Left renal cortex interstitium (tissue), 4 donors: ENCODE measurements at places on chromosomes 11 and 22. TPM values are rescaled to one million over a fixed set of nuclear protein-coding genes. Genes with fewer than 3 reads are reported as not detected.

DNA sequence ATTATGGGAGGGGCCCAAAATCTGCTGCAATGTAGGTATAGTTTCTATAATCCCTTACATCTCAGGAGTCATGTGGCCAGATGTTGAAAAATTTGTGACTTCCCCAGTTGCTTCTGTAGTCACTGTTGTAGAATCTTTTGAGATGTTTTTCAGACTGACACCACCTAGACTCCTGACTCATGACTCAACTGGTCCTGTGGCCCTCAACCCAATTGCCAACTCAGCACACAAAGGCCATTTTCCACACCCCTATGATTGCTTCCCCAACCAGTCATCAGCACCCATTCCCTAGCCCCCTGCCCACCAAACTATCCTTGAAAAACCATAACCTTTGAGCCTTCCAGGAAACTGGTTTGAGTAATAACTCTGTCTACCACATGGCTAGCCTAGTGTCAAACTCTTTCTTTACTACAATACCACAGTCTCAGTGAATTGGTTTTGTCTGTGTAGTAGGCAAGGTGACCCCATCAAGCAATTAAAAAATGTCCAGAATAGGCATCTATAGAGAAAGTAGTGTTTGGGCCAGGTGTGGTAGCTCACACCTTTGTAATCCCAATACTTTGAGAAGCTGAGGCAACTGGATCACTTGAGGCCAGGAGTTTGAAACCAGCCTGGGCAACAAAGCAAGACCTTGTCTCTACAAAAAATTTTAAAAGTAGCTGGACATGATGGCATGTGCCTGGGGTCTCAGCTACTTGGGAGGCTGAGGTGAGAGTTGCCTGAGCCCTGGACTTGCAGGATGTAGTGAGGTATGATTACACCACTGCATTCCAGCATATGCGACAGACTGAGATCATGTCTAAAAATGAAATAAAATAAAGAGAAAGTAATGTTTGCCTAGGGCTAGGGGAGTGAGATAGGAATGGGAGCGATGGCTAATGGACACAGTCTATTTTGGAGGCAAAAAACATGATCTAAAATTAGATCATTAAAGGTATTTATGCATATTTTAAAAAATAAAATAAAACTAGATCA is 24.1 kb upstream of the FEZ1 start:
- DNase-seq, result no peak

DNA sequence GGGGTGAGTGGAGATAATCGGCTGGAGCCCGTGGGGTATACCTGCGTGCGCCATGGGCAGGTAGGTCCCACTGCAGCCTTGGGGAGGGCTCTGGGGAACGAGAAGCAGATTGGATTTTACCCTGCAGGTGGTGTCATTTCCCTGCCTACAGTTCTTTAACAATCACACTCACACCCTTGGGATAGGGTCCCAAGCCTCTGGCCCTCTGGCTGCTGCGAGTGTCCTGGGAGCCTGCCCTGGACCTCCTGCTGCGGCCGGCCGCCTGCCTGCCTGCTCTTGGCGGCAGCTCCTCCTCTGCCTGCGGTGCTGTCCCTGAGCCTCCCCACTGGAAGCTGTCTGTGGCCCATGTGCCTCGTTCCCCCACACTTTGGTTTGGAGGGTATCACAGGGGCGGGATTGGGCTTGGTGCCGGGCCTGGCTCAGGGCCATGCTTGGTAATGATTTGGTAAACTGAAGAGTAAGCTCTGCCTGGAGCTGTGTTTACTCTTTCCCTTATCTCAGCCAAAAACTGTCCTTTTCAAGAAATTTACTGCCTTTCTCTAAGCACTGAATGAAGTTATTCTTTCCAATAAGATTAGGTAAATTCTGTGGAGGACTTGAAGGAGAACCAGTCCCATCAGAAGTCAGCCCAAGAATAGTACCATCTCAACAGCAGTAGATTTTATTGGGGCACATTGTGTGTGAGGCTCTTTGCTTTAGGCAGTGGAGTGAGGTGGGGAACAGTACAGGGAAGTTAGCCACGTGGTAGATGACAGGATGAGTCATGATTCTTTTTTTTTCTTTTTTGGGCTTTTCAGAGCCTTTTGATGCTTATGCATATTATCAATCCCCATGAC is 53.7 kb downstream of the TBC1D22A start:
- no peak for DNase-seq

DNA sequence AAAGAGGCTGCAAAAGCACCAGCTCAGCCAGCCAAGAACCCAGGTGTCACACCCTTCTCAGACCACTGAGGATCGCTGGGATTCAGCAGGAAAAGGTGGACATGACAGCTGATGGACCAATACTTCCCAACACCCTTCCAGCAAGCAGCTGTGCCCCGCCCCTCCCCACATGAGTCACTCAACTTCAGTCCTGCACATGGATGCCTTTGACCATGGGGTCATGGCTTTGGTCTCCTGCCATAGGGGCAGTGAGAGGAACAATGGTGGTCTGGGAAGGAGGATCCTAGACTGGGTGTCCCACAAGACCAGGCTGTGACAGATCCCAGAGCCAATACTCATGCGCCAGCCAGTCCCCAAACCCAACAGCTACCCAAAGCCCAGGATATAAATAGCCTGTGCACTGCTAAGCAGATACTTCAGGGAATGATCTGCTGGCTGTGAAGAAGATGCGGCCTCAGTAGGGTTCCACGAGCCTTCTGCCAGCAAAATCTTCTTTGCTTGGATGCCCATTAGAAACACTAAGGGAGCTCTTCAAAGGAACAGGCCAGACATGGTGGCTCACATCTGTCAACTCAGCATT is 5.5 kb upstream of the RGL4 start:
- DNase-seq, result no peak

GRCh38 chr11:105104292-105104691 is 35.3 kb downstream of the CARD18 start:
- DNase-seq, result no peak

- no peak for DNase-seq
Measured at GRCh38 chr11:34351687-34352469, 5.9 kb downstream of the ABTB2 start.

DNA sequence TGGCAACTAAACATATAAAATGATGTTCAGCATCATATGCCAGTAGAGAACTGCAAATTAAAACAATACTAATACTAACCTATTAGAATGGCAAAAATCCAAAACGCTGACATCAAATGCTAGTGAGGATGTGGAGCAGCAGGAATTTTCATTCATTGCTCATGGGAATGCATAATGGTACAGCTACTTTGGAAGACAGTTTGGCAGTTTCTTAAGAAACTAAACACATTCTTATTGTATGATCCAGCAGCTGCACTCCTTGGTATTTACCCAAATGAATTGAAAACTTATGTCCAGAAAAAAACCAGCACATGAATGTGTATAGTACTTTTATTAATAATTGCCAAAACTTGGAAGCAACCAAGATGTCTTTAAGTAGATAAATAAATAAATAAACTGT is 258.0 kb downstream of the TENM4 start:
- DNase-seq, result no peak

GRCh38 chr11:73995731-73996130 is 13.1 kb upstream of the UCP2 start:
- no peak for DNase-seq

DNA sequence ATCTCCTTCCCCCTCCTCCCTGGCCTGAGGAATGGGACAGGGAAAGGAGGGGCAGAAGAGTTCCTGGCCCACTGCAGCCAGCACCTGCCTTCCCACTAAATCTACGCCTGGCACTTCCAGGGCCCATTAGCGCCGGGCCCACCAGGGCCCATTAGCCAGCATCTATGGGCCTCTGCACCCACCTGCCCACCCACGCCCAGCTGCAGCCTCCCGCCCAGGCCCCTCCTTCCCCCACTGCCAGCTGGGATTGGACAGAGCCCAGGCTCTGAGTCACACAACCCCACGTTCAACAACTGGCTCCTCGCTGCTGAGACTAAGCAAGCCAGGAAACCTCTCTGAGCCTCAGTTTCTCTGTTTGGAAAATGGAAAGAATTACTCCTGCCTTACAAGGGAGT is 48.7 kb downstream of the CYTH4 start:
- DNase-seq, result no peak

DNA sequence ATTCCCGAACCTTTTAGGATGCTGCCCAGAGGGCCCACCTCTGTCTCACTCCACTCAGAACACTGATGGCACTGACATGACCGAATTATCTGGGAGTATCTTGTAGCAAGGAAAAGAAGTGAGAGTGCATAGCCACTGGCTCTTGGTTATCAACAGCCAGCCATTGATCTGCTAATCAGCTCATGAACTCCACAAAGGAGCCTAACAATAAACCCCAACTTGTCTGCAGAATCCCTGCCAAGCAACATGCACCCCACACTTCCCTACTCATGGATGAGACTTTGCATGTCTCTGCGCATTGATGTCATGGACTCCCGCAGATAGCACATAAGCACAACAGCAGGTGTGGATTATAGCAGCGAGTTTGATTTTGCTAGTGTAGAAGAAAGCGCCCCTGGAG is 1538.9 kb upstream of the RAG2 start:
- no peak for DNase-seq

- DNase-seq, result no peak
Measured at GRCh38 chr22:17949642-17950473, 74.5 kb downstream of the MICAL3 start.

- no peak for DNase-seq
Measured at GRCh38 chr11:86790867-86791849, 9.2 kb upstream of the PRSS23 start.

DNA sequence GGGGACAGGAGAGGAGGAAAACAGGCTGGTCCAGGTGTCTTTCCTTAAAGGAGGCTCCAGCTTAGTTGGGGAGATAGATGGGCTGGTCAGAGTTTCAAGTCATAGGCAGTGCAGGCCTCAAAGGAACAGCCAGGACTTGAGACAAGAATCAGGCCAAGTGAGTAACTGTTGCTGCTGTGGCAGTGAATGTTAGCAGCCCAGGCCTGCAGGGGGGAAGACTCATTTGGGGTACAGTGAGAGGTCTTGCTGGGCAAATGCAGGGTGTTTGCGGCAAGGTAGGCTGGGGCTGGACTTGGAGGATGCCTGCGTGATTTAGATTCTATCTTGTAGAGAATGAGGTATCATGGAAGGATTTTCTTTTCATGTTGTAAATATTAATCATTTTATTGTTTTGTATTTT is 24.1 kb downstream of the PTPRJ start:
- no peak for DNase-seq

Gene ZNF70
- 7.6 TPM for polyA plus RNA-seq

Gene MRPL21
- polyA plus RNA-seq, result 67.5 TPM

Gene KCTD14
- polyA plus RNA-seq, result 14.0 TPM

Gene FCHSD2
- polyA plus RNA-seq, result 36.8 TPM

Gene CD6
- polyA plus RNA-seq, result 1.1 TPM
